Stimulated activated CD4-positive, alpha-beta T cell treated with anti-CD3 and anti-CD28 coated beads, Interleukin-4, amount 100 ng/mL, for 48 hours (primary cell): ENCODE measurements at places on chromosomes 1 and 21.

GRCh38 chr1:213050745-213051126 lies 305 bp upstream of the RPS6KC1 start:
- DNase-seq: no peak

GRCh38 chr1:152928671-152929070 lies 18.3 kb upstream of the SPRR5 start:
- DNase-seq: no peak

DNA sequence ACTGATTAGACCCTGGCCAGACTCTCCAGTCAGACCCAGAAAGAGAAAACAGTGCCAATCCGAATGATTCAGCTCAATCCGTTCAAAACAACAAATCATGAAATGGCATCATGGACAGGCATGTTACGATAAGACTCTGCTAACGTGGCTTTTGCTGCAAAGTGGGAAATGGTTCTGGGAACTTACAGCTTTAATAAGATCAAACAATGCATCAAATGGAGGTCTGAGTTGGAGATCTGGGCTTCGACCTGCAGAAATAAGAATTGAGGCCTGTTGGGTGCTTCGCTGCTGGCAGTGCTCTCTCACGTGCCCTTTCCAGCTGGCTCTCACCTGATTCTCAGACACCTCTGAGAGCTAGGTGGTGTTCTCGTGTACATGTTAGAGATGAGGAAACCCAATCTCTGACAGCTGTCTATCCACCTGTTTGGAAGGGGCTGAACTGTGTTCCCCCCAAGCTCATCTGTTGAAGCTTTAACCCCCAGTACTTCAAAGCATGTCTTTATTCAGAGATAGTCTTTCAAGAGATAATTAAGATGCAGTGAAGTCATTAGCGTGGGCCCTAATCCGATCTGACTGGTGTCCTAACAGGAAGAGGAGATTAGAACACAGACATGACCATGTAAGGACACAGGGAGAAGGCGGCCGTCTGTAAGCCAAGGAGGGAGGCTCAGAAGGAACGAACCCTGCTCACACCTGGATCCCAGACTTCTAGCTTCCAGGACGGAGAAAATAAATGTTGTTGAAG lies 45.5 kb upstream of the ETS2 start:
- DNase-seq: no peak

- peak; percentile 48 for DNase-seq
These were observed at the start of gene ATPAF1 for GRCh38 chr1:46667782-46668760. TSS of gene ATPAF1 (minus strand) at chr1:46668364. CDS start at chr1:46668322, 42 bp downstream.

DNA sequence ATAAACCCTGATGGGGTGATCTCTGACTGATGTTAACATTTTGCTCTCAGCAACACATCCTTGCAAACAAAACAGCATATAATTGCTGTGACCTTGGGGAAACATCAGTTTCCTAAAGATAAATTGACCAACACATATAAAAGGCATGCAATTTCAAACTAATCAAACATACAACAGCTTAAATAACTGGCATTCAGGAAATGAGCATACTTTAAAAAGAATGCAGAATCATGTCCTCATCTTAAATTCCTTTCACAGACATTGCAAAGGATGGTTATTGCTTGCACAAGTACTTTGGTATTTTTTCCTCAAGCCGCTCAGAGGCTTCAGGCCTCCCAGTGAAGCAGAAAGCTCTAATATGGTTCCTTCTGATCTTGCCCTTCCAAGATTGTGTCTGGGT lies 53.4 kb upstream of the RGS18 start:
- DNase-seq: no peak

DNA sequence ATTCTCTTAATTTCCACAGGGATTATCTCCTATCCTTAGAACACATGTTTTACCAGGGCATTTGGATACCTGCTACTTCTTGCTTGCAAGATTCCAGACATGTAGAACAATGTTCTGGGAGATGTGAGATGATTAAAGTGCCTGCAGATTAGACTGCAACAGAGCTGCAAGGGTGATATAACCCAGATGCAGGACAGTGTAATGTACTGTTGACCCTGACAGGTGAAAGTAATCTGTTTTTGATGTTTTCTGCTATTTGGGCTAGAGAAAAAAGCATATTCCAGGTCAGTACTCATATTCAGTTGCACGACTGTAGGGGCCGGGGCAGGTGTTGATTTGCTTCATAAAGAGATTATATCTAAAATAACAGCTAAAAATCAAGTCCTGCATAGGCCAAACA lies 27.1 kb upstream of the TMEM54 start:
- DNase-seq: no peak

- DNase-seq: no peak
These were observed 10.8 kb downstream of the BLACAT1 start for GRCh38 chr1:205444931-205445645.

GRCh38 chr1:77926561-77927357 lies 38.3 kb downstream of the NEXN start:
- no peak for DNase-seq

DNA sequence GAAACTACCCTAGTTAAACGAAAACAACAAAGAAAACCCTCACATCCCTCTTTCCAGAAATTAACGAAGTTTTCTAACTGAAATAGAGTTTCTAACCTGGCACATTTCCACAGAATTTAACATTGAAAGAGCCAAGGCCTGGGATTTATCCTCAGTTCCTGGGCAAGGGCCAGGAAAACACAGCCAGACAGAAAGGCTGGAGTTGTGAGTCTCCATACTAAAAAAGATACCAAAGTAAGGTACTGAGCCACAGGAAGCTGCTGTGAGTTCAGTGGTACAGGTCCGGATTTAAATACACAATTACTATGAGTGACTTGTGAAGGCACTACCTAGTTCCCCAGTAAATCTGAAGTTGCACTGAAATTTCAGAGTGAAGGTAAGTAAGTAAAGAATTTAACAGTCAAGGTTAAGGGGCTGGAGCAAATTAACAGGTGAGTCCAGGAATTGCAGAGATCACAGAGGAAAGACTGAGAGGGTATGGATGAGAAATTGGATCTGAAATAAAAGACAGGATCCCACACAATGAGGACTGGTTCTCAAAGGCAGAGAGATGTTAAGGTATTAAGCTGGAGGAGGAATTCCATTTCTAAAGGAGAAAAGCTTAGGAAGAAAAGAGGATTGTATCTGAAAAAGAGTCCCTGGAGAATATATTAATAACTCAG lies 905 bp downstream of the LIX1L start:
- DNase-seq: no peak

GRCh38 chr1:245923215-245923614 lies 583.9 kb downstream of the SMYD3 start:
- no peak for DNase-seq

DNA sequence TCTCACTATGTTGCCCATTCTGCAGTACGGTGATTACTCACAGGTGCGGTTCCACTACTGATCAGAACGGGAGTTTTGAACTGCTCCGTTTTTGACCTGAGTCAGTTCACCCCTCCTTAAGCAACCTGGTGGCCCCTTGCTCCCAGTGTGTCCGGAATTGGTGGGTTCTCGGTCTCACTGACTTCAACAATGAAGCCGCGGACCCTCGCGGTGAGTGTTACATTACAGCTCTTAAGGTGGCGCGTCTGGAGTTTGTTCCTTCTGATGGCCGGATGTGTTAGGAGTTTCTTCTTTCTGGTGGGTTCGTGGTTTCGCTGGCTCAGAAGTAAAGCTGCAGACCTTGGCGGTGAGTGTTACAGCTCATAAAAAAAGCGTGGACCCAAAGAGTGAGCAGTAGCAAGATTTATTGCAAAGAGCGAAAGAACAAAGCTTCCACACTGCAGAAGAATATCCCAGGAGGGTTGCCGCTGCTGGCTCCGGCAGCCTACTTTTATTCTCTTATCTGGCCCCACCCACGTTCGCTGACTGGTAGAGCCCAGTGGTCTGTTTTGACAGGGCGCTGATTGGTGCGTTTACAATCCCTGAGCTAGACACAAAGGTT lies 17.6 kb upstream of the PARP1 start:
- DNase-seq: no peak

DNA sequence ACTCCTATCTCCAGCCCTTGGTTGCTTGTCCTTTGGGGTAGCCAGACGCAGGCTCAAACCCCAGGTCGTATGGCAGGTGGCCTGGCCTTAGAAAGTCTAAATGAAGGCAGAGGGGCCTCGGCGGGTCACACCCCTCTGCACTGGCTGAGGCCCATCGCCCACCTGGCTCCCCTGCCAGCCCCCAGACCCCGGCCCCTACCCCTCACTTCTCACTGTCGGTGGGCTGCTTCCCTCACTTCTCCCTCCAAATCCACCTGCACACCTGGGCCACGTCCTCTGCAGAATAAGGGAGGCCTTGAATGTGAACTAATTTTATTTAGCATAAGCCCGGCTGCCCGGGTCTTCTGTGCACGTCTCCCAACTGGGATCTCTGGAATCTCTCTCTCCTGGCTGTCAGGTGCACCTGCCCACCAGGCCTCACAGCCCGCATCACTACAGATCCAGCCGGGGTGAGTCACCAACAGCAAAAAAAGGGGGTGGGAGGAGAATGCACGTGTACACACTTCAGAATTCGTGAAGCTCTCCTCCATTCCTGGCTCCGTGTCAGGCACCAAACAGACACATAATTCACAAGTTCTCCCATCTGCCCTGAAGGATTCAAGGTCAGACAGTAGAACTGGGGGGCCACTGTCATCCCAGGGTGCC lies 107.5 kb upstream of the SIM2 start:
- no peak for DNase-seq

- no peak for DNase-seq
These were observed 4.3 kb downstream of the TCHH start for GRCh38 chr1:152110860-152111514.

- DNase-seq: no peak
These were observed 8.2 kb downstream of the BACH1 start for GRCh38 chr21:29306920-29307319.

GRCh38 chr1:37945743-37946702 lies 830 bp downstream of the INPP5B start:
- no peak for DNase-seq

DNA sequence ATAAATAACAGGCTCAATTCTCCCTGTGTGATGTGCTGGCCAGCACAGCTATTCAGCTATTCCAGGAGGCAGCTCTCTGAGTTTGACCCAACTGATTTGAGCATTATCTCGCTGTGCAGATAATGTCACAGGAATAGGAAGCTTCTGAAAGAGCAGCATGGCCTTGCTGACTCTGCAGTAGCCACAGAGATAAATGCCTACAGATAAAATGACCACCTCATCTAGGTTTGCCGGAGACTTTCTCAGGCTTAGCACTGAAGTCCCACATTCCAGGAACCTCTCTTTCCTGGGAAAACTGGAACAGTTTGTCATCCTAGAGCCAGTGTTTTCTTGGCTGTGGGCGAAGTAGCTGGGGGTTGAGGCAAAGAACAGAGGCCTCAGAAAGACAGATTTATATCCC lies 98.9 kb downstream of the MRPL39 start:
- no peak for DNase-seq

- no peak for DNase-seq
These were observed 1.4 kb downstream of the RWDD2B start for GRCh38 chr21:29017639-29018237.

GRCh38 chr1:28921286-28921869 lies 7.0 kb downstream of the EPB41 start:
- no peak for DNase-seq

- no peak for DNase-seq
These were observed 433.4 kb downstream of the KIF26B start for GRCh38 chr1:245588116-245588639.

DNA sequence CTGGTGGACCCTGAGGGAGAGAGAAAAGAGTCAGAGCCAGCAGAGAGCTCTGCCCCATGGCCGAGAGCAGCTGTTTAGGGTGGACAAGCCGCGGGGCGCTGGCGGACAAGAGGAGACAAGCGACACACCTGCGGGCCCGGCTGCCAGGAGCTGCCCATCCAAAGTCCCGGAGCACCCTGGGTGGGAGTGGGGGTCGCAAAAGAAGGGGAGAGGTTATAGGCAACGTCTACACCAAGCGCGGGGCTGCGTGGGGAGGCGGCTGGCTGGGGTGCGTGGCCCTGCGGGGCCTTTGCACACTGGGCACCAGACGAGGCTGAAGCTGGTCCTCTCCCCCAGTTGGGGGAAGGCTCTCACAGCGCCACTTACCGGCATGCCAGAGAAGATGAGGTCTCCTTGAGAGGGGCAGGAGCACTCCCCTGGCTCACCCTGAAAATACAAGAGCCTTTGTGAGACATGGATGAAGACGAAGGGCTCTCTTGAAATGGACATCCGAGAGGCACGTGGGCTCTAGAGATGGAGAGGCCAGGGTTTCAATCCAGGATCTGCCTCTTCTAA lies 24.1 kb downstream of the COL16A1 start:
- no peak for DNase-seq

GRCh38 chr1:4346131-4346530 lies 308.3 kb upstream of the AJAP1 start:
- no peak for DNase-seq
